ENCODE measurements at places on chromosomes 16 and 17.

DNA sequence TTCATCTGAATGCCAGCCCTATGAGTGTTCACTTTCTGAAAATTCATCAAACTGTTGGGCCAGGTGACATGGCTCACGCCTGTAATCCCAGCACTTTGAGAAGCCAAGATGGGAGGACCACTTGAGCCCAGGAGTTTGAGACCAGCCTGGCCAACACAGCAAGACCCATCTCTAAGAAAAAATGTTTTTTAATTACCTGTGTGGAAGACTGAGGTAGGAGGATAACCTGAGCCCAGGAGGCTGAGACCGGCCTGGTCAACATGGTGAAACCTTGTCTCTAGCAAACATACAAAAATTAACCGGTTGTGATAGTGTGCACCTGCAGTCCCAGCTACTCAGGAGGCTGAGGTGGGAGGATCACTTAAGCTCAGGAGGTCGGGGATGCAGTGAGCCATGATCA is 10.3 kb downstream of the MYH11 start:
- no peak for DNase-seq

DNA sequence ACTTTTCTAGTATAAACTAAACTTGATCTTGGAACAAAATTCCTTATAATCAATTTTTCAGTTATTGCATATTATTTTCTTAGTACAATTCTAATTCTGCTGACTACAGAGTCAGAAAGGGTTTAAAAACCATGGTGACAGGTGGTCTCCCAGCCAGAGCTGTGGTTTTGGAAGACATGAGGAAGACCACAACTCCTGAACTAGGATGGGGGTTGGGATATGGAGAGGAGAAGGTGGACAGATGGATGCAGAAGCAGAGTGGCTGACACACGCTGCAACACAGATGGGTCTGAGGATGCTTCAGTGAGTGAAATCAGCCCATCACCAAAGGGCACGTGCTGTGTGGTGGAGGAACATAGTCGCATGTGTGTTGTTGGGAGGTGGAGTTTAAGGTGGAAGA is 187.7 kb downstream of the LGALS9B start:
- DNase-seq, result no peak

- no peak for DNase-seq
Measured at GRCh38 chr16:72271699-72272240, 99.8 kb upstream of the PMFBP1 start.

GRCh38 chr16:73047536-73048291 is at the start of gene ZFHX3:
TSS of gene ZFHX3 (minus strand) at chr16:73048128. CDS start at chr16:72960145, 87,983 bp downstream.
- peak; percentile 55 for DNase-seq

DNA sequence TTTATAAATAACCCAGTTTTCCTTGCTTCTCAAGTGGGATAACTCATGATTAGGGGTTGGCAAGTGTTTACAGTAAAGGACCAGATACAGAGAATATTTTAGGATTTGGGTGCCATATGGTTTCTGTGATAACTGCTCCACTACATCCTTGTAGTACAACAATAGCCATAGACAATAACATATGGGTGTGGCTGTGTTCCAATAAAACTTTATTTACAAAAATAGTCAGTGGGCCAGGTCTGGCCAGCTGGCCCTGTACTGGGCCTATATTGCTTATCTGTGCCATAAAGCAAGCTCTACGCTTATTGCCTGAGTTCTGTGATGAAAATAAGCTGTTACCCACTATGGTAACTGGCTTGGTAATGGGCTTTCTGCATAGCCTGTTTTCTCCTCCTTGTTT is 386.5 kb upstream of the RBFOX1 start:
- DNase-seq, result no peak
